ENCODE measurements at places on chromosomes 3 and 15.

- no peak for DNase-seq
These were observed 413.7 kb downstream of the LPP start for GRCh38 chr3:188567478-188568195.

GRCh38 chr3:128071771-128072453 lies 19.7 kb downstream of the SEC61A1 start:
- no peak for DNase-seq

GRCh38 chr3:123202451-123202850 lies 708 bp downstream of the SEC22A start:
- DNase-seq = no peak

DNA sequence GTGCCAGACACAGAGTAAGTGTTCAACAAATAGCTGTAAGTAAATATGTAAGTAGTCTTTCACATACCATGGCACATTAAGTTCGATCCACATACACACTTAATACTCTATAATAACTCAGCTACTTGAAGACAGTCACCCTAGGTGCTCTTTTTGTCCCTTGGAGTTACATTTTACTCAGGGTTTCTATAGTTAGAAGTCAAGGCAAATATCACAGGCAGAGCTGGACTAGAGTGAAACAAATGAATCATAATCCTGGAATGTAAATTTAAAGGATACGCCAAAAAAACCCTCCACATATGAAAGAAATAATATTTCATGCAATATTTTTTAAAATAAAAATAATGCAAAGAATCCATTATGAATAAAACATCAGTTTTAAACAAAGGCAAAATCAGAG lies 461.8 kb downstream of the MAGI1 start:
- no peak for DNase-seq

DNA sequence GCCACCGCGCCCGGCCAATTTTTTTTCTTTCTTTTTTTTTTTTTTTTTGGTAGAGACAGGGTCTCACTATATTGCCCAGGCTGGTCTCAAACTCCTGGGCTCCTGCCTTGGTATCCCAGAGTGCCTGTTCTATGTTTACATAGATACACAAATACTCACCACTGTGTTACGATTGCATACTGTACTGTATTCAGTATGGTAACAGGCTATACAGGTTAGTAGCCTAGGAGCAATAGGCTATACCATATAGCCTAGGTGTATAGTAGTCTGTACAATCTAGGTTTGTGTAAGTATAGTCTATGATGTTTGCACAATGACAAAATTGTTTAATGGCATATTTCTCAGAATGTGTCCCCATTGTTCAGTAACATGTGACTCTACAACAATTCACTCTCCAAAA lies 26.6 kb downstream of the CSTA start:
- no peak for DNase-seq

DNA sequence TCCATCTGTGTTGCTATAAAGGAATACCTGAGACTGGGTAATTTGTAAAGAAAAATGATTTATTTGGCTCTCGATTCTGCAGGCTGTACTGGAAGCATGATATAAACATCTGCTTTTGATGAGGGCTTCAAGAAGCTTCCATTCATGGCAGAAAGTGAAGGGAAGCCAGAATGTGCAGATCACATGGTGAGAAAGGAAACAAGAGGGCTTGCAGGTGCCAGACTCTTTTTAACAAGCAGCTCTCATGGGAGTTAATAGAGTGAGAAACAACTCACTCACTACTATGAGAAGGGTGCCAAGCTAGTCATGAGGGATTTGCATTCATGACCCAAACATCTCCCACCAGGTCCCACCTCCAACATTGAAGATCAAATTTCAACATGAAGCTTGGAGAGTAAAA lies 247.2 kb downstream of the ZIC4 start:
- DNase-seq = no peak

DNA sequence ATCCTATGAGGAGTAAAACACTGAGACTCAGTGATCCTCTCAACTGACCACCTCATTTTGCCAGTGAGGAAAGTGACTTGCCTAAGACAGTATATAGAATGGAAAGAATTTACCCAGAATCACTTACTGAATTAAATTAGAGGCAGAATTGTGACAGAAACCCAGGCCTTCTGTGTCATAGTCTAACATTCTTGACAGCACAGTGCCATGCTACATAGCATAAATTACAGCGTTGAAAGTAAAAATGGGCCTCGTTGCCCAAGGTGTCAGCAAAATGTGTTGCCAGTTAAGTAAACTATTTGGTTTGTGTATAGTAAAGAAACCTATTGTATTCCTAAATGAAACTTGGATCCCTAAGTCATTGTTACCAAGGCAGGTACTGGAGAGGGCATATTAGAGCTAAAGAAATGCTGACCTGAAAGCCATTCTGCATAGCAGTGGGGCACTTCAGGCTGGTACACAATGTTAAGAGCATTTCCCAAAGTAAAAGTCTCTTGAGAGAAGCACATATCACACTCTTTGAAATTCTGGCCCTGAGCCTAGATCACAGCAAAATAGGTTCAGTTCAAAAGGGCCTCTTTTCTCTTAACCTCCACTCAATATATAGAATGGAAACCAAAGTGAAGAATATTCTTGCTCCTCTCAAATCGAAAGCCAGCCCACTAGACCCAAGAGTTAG lies 53.8 kb downstream of the HMG20A start:
- no peak for DNase-seq

DNA sequence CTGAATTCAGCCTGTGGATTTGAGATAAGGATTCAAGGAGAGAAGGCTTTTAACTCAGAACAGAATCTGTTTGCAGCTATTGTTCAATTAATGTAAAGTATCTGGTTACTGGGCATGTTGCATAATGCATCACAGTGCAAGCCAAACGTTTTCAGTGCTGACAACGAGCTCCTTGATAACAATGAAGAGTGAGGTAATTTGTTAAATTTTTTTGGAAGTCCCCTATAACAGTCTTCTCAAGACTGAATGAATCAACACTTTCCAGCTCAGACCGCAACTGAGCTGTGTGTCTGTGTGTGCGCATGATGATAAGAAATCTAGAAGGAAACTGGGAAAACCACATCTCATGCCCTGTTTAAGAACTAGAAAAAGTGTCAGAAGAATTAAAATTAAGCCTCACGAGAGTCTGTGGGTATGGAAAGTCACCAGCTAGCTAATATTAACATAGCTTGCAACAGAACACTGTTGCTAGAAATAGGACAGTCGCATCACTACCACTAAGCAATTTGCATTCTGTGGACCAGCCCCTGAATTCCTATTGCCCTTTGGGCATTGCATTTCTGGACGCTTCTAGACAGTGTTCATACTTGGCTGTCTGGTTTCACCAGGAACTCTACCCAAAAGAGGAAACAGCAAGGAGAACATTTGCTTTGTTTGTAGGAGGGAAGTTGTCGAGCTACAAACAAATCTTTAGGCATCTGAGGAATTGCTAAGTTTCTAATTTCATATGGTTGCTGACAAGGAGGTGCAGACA lies 43.7 kb upstream of the ATP2C1 start:
- DNase-seq = peak; percentile 11

DNA sequence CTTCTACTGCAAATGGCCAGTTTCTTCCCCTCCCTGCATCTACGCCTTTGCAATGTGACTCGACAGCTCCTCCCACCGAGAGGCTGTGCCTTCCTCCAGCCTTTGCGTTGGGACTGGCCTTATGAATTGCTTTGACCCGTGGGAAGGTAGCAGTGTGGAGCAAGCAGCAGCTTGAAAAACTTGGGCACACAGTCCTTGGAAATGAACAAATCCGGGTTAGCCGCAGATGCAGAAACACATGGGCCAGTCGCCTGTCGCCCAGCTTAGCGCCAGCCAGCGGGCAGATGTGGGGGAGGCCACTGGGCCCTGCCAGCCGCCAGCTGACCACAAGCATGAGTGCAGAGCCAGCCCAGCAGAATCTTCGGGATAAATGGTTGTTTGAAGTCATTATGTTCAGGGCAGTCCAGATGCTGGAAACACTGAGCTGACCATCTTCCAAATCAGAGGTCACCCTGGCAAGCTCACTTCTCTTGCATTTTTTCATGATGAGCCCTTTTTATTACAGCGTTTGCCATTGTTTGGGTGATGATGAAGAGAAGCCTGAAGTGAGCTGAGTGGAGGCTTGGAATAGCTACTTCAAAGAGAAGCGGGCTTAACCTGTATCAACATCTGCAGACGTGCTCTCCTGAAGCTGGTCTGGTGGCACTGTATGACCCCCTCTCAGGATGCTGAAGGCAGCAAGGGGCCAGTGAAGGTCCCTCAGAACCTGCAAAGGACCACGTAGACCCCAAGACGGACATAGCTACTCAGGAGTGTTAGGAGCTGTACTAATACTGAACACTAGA lies 9.8 kb downstream of the SELENOS start:
- no peak for DNase-seq

DNA sequence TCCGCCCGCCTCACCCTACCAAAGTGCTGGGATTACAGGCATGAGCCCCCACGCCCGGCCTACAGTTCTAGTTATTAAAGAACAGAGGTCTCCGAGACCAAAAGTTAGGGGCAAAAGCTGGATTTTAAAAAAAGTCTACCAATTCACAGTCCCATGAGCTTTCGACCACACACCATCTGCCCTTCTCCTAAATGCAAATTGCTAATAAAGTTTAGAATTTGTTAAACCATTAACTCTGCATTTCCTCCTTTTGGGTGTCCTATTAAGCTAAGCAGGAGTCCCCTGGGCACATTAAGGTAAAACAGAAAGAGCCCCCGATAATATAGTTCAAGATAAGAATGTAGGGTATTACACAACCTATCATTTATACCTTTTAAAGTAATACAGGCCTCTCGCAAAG lies 322.7 kb downstream of the FOXP1 start:
- DNase-seq = no peak

- no peak for DNase-seq
These were observed 38.7 kb upstream of the FAH start for GRCh38 chr15:80114114-80114513.

DNA sequence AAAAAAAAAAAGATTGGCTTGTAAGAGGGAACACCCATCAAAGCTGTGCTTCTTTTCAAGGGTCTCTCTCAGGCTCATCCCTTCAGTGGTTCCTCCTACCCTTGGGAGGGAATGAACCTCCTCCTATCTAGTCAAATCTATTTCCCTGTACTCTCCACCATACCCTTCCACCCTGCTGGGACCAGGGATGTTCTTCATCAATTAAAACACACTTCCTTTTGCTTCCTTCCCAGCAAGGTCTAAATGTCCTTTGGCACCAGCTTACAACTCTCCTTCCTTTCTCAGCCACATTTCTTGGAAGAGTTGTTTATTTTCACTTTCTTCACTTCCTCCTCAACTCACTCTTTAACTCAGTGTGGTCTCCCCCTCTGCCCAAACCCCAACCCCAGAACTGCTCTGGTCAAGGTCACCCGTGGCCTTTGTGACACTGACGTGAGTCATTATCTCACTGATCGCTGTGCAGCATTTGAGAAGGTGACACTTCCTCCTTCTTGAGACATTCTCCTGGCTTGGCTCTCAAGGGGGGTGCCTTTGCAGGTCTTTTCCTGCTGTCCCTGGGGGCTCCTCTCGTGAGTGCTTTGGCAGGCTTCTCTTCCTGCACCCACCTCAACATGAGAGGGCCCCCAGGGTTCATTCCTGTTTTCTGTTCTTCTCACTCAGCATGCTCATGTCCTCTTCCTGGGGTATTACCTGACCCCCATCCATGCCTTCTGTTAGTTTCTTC lies 210.5 kb upstream of the TLE3 start:
- no peak for DNase-seq

GRCh38 chr3:178318941-178319816 lies 217.1 kb upstream of the KCNMB2 start:
- no peak for DNase-seq

- no peak for DNase-seq
These were observed 476.7 kb upstream of the CBLB start for GRCh38 chr3:106345353-106346027.

DNA sequence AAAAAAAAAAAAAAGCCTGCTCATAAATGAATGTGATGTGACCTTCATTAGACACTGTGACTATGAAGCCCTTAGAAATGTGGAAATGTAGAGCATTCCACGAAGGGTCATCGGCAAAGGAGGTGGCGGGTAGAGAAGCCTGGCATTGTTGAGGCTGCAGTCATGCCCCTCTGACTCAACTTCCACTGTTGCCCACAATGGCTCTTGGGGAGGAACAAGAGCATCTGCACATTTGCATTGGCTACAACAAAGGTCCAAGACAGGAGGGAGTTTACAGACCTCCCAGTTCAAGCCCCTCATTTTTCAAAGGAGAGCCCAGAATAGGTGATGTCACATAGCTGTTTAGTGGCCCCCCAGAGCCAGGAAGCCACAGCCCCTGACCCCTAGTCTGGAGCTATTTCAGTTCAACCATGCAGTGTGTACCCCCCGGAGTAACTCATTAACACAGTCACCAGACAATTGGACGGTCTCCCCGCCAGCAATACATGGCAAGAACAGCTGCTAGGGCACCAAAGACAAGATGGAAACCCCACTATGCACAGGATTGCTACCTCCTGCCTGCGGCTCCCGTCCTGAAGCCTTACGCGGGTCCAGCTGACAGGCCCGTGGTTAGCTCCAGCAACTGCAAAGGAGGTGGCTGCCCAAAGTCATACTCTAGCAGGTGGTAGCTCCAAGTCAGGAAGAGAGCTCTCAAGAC lies 56.2 kb downstream of the SH3BP5 start:
- DNase-seq = no peak

DNA sequence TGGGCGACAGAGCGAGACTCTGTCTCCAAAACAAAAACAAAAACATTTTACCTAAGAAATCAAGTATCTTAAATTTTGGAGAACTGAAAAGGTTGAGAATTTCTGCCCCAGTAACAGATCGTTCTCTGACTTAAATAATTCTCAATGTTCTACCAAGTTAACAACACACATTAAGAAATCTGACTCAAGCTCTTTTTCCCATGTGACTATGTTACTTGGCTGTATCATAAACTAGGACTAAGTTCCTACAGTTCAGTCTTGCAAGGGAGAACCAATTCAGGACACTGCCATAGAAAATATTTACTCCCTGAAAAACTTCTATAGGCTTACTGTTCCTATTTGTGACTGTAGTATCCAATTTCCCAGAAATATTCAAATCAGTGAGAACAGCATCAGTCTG lies 20.9 kb upstream of the USF3 start:
- DNase-seq = no peak

DNA sequence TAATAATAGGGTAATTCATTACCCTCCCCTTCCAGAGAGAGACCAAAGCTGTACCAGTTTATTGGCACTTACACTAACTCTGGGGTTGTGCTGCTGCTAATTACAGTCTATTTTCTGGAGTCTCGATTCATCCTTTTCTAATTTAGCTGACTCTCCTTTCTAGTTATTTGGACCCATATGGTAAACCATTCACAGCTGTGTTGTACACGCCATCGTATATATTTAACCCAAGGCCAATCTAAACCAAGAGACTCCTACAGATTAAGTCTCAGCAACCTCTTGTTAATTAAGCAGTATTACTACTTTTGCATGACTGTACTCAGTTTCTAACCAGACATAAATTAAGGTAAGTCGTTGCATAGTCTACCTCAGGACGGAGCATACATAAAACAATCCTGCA lies 22.5 kb downstream of the ANXA2 start:
- DNase-seq = no peak

GRCh38 chr15:95394186-95395067 lies 936.1 kb upstream of the NR2F2 start:
- DNase-seq = no peak

- DNase-seq = no peak
These were observed 21.1 kb downstream of the ANXA2 start for GRCh38 chr15:60376677-60377095.

- peak; percentile 59 for DNase-seq
These were observed 105.7 kb downstream of the AKAP13 start for GRCh38 chr15:85485956-85486567.

- no peak for DNase-seq
These were observed 24.7 kb downstream of the PXK start for GRCh38 chr3:58357402-58357801.

- DNase-seq = no peak
These were observed 28.8 kb upstream of the TF start for GRCh38 chr3:133717424-133717823.

- no peak for DNase-seq
These were observed 140.0 kb upstream of the UBE2E1 start for GRCh38 chr3:23665741-23666140.

Data from activated T-cell treated with anti-CD3 and anti-CD28 coated beads for 4 hours (primary cell).